Ovary (tissue), 10 donors: ENCODE measurements at places on chromosomes 5 and 9. TPM values are rescaled to one million over a fixed set of nuclear protein-coding genes. Genes with fewer than 3 reads are reported as not detected.
A peak's percentile ranks its signal among the peaks of the same experiment; 100 is the strongest.

- DNase-seq: no peak
Measured at GRCh38 chr5:42715785-42716184, 40.8 kb upstream of the CCDC152 start.

DNA sequence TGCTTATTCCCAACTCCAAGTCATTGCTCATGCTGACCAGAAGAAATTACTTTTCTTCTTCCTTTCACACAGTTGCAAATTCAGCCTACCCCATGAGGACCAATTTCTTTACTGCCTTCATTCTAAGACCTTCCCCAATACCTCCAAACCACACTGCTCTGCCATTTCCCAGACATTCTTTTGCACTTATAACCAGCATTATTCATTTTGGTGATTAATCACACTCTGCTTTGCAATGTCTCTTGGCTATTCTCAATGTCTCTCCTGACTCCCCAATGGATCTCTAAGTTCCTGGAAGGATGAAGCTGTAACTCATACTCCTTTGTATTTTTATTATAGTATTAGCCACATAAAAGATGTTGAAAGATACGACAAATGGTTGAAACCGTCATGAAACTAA lies 105.7 kb upstream of the RANBP3L start:
- DNase-seq: no peak

DNA sequence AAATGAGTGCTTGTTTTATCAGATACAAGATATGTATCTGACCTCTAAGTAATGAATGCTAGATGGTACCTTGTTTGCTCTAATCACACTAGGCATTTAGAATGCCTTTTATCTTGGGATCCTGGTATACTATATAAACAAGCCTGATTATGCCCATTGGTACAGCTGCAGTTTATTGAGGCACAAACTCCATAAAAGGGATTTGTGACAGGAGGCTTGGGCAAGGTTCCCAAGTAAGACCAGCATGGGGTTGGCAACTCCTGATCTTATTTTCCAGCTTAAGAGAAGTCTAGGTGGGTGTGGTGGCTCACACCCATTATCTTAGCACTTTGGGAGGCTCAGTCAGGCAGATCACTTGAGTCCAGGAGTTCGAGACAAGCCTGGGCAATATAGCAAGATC lies 93.9 kb upstream of the DMRT1 start:
- no peak for DNase-seq

Gene HRCT1
- 1.4 TPM for total RNA-seq

Gene CYSRT1
- total RNA-seq: 0.48 TPM

Gene SLC6A18
- not detected for total RNA-seq

Gene CCDC183
- total RNA-seq: 7.9 TPM

Gene RNF183
- total RNA-seq: not detected

GRCh38 chr5:96699186-96699820 lies 37.1 kb downstream of the CAST start:
- no peak for DNase-seq

- no peak for DNase-seq
Measured at GRCh38 chr9:135478191-135478590, 1.4 kb upstream of the PPP1R26 start.

DNA sequence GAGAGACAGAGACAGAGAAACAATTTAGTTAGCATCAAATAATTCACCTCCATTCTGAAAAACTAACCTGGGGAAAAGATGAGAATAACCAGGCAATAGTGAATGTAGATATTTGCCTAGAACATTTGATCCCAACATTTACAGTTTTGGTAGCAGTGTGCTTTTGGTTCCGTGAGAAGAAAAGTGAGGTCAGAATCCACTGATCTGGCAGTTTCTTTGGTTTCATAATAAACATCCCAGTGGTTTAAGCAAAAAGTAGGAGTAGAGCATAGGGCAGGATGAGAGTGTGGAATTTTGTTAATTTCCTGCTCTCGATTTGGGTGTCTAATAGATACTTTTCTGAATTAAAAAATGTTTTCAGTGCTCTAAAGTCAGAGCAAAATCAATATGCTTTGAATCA lies 887.0 kb downstream of the NR2F1-AS1 start:
- DNase-seq: no peak

Gene AUH
- 24.0 TPM for total RNA-seq

DNA sequence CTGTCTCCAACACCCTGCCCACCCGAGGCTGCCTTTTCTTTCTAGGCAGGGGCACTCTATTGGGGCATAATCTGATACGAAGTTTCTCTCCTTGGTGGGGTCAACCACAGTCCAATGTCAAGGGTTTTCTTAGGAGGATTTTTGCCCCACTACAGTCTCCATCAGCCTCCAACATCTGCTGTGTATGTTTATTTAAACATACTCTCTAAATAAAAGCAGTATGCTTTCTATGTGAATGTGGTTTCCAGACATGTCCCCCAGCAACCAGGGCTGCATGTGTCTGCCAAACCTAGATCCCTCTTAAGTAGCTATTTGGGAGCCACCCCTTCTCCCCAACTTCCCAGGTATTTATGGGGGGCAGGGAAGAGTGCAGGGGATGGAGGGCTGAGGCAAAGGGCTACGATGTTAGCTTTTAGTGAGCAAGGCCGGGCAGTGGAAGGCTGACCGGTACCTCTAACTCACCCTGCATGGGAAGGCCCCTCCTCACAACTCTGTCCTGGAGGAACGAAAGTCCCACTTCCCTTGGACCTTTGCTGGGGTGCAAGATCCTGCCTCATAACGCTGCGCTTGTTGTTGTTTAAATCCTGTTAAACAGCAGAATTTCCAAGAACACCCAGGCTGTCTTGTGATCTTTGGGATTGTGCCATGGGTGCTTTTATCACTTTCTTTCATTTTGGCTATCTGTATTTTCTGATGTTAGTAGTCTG lies 75.4 kb downstream of the NREP start:
- DNase-seq: peak; percentile 16
